ENCODE measurements at places on chromosomes 11 and 22.

- DNase-seq, result no peak
Measured at GRCh38 chr22:49363526-49364230, 464.0 kb downstream of the BRD1 start.

DNA sequence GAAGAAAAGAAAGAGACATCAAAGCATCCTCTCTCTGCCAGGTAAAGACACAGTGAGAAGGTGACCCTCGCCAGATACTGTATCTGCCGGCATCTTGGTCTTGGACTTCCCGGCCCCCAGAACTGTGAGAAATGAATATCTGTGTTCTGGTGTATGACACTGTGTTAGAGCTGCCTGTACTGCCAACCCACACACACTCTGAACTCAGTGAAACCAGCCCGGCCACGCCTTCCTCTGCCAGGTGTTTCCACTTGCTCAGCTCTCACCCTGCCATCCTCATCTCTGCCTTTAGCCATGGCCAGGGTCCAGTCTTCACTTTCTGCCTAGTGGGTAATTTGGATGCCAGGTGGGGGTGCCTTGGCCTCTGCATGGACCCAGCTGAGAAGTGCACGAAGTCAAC lies 24.0 kb downstream of the CBX7 start:
- DNase-seq, result no peak

DNA sequence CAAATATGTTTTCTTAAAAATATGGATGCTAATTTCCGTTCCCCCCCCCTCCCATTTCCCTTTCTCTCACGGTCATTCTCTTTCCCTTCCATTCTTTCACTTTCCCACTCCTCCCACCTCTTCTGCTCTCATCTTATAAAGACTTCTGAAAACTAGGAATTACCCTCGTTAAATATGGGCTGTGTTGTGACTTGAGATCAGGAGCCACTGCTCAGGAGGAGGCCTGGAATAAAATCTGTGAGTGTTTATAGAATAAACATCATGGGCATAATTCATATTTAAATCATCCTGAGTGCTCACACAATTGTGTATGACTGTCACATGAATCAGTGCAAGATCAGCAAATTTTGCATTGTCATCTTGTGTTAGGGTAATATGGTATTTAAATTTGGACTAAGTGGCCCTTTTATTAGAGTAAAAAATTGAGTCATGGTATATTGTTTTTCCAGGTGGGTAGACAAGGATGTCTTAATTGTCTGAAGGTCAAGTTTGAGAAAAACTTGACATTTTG lies 208.0 kb downstream of the DDX10 start:
- DNase-seq, result no peak

DNA sequence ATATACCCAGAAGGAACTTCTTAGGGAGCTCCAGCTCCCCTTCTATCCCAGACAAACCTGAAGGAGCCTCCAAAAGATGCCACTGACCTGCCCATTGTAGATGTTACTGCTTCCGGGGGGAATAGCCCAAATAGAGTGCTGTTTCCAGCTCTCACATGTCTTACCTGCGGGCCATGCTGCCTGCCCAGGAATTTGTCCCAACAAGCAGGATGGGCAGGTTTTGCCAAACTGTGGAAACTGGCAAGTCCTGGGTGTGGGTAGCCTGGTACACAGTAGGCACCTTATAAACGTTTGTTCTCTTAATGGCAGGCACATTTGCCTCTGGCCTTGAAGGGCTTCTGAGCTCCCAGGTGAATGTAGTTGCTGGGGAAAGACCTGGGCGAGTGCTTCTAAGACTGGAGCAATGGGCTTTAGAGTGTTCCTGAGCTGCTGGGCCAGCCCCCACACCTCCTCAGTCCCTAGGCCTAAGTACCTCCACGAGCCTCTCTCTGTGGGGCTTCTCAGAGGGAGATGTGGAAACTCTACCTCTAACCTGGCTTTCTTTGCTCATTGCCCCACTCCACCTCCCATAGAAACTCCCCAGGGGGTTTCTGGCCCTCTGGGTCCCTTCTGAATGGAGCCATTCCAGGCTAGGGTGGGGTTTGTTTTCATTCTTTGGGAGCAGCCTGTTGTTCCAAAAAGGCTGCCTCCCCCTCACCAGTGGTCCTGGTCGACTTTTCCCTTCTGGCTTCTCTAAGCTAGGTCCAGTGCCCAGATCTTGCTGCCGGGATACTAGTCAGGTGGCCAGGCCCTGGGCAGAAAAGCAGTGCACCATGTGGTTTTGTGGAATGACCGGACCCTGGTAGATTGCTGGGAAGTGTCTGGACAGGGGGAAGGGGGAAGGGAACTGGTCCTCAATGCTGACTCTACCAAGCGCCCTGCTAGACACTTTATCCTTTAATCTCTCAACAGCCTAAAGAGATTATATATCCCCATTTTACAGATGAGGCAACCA lies 37.2 kb downstream of the LIMK2 start:
- DNase-seq, result no peak

DNA sequence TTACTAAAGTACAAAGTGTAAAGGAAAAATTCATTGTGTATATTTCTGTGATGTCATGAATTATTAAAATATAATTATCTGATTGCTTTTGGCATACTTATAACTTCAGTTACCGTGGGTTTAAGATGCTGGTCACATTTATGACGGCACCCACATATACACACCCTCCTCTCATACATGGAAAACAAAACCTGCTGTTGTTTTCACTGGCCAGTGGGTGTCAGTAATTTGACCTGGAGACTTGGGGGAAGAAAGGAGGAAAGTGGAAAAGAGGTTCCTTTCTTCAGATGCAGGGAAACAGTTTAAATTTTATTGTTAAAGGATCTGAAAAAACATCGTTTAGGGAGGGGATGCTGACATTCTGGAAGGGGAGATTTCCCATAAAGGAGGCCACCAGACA lies 742 bp upstream of the BBOX1 start:
- no peak for DNase-seq

- no peak for DNase-seq
Measured at GRCh38 chr11:102824556-102824955, 18.9 kb downstream of the MMP3 start.

- DNase-seq, result peak; percentile 90
Measured at GRCh38 chr11:120710354-120711131, 199.0 kb downstream of the GRIK4 start.

DNA sequence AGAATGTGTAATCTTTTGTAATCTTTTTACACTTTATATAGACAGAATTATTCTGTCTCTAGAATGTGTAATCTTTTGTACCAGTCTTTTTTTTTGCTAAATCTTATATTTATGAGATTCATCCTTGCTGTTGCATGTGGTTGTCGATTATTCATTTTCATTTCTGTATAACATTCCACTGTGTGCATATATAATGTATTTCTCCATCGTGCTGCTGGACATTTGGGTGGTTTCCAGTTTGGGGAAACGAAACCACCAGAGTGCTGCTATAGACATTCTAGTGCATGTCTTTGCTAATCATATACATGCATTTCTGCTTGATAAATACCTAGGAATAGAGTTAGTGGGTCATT lies 146.5 kb downstream of the GRIK4 start:
- DNase-seq, result no peak

Data from AG08396 (cell line).